ENCODE measurements at places on chromosomes 2 and 18. TPM values are rescaled to one million over a fixed set of nuclear protein-coding genes. Genes with fewer than 3 reads are reported as not detected.

Gene SPP2
- total RNA-seq = not detected

Gene TMEM163
- total RNA-seq = 0.67 TPM

Gene STARD7
- 276 TPM for total RNA-seq

Gene NT5C1B
- 0.13 TPM for total RNA-seq

Gene PECR
- total RNA-seq = 22.6 TPM

Gene MYCN
- total RNA-seq = 13.3 TPM

- DNase-seq = no peak
- no peak overlapping the region for H3K4me3 ChIP-seq
- H3K4me1 ChIP-seq = no peaks in the 10 kb centered on the region
- H3K27me3 ChIP-seq = no peaks in the 10 kb centered on the region
Observed at GRCh38 chr2:18922276-18922675, 332.9 kb upstream of the NT5C1B start.

GRCh38 chr2:129619471-129619870 is 360.0 kb upstream of the RAB6C start:
- H3K4me3 ChIP-seq = no peak overlapping the region
- no peaks in the 10 kb centered on the region for H3K36me3 ChIP-seq
- H3K4me1 ChIP-seq = no peaks in the 10 kb centered on the region

DNA sequence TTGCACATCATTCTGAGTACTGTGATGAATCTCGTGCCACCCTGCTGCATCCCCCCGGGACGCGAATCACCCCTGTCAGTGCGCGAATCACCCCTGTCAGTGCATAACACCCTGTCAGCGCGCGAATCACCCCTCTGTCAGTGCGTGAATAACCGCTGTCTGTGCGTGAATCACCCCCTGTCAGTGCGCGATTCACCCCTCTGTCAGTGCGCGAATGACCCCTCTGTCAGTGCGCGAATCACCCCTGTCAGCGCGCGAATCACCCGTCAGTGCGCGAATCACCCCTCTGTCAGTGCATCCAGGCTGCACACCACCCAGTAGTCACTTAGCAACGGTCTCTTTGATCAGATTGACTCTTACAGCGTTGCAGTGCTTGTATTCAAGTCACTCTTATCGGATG is 134.4 kb upstream of the TPO start:
- H3K4me3 ChIP-seq = no peak overlapping the region
- no peaks in the 10 kb centered on the region for H3K27me3 ChIP-seq
- H3K27ac ChIP-seq = no peak overlapping the region
- H3K36me3 ChIP-seq = no peaks in the 10 kb centered on the region
- no peak for DNase-seq
- H3K4me1 ChIP-seq = no peaks in the 10 kb centered on the region

DNA sequence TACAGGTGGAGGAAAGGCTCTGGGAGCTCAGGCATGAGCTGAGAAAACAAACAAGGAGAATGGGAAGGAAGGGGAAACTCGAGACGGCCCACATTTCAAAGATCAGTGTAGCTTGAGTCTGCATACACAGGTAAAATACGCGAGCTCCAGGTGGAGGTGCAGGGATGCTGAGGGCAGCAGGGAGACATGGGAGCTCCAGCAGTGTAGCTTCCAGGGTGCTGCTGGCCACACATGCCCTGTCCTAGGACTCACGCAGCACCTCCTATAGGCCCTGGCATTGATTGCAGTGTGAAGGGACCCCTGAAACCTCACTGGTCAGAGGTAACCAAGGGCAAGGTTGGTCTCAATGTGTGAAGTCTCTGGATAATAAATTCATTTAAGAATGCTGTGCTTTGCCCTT is 362.8 kb upstream of the HS6ST1 start:
- H3K4me1 ChIP-seq = no peaks in the 10 kb centered on the region
- H3K27me3 ChIP-seq = no peaks in the 10 kb centered on the region
- no peaks in the 10 kb centered on the region for H3K36me3 ChIP-seq

DNA sequence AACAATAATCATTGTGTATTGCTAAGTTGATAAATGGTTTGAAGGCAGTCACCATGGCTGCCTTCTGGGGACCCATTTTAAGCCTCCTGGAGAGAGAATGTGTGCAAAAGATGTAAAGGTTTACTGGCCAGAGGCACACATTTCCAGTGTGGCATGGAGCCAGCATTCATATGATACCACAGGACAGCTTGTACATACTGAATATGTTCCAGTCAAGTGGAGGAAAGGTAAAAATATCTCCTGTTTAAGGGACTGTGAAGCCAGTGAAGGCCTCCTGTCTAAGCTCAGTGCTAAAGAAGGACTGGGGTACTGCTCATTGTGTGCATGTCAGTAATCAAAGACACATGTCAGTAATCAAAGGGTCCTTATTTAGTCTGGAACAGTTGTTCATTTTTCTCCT is 119.2 kb downstream of the BABAM2 start:
- no peak overlapping the region for H3K4me3 ChIP-seq
- H3K4me1 ChIP-seq = peaks cover 5% of the 10 kb centered on the region
- no peaks in the 10 kb centered on the region for H3K36me3 ChIP-seq
- no peaks in the 10 kb centered on the region for H3K27me3 ChIP-seq
- peak; percentile 13 for DNase-seq
- H3K27ac ChIP-seq = no peak overlapping the region

DNA sequence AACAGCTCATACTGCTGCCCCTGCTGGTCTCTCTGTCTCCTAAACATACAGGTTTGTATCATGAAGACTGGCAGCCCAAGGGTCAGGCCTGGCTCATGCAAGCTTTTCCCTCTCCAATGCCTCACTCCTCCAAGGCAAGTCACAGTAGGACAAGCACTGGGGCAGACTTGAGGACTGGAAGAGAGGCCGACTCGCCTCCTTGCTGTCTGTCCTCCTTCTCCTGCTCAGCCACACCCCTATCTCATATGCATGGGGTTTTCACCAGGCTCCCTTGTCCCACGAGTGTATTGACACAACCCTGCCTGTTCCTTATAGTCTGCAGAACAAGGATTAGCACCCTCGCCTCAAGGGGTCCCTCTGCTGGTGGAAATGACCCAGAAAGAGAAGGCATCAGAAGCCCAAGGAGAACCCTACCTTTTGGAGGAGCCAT is 223.7 kb downstream of the SOX11 start:
- DNase-seq = peak; percentile 3
- H3K4me3 ChIP-seq = no peak overlapping the region
- no peaks in the 10 kb centered on the region for H3K27me3 ChIP-seq
- H3K27ac ChIP-seq = no peak overlapping the region
- H3K4me1 ChIP-seq = no peaks in the 10 kb centered on the region

DNA sequence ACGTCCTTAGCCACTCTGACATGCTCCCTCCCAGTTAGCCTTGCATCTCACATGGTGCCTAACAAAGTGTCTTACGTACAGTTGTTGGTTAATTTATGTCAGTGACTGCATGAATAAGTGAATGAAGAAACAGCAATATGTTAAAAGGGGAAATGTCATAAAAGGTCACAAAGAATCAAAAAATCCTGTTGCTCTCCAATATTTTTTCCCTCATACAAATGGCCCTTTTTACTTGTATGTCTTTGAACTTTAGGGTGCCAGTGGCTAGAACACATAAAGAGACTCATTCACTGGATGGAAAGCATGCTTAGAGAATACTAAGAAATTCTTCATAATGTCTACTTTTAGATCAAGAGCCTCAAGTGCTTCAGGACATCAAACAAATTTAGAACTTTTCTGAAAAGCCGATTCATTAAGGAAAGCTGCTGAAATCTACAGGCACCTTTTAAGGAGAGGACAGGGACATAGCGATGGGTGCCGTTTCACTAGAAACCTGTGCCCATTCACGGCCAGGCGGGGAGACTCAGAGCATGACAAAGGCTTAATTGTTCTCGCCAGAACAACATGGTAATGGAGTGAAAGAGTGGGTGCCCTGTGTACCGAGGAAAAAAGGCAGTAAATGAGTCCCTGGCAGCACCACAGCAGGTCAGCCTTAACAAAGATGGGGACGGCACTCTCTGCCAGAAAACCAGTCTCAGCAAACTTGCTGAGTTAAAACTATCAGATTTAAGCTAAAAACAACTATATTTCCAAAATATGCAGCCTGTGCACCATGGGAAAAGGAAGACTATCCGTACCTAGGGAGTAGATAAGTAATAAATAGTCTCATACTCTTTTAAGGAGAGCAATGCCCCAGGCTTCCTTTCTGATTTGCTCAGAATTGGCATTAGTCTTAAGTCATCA is 71.6 kb upstream of the SPTBN1 start:
- H3K27me3 ChIP-seq = no peaks in the 10 kb centered on the region
- no peak overlapping the region for H3K4me3 ChIP-seq
- peaks cover 24% of the 10 kb centered on the region for H3K4me1 ChIP-seq
- H3K27ac ChIP-seq = peak overlapping the region; percentile 32

GRCh38 chr2:23427976-23428375 is 43.0 kb downstream of the KLHL29 start:
- DNase-seq = no peak
- H3K27ac ChIP-seq = no peak overlapping the region
- H3K36me3 ChIP-seq = no peaks in the 10 kb centered on the region
- H3K4me1 ChIP-seq = no peaks in the 10 kb centered on the region
- H3K4me3 ChIP-seq = no peak overlapping the region
- H3K27me3 ChIP-seq = no peaks in the 10 kb centered on the region

DNA sequence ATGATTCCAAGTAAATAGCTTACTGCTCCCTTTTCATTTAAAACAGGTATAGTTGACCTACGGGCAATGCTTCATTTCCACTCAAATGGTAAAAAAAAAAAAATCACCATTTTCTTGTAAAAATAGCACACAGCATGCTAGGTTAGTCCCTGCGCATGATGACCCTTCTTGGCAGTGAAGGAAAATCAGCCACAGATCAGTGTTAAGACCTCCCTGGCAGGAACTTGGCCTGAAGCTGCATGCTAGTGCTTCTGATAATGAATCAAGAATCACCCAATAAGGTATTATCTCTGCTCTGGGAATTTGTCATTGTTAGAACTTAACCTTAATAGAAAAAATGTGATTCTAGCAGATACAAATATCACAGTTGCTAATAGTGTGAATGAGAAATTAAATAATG is 166.3 kb downstream of the RAB3GAP1 start:
- DNase-seq = no peak
- no peak overlapping the region for H3K27ac ChIP-seq
- H3K4me1 ChIP-seq = no peaks in the 10 kb centered on the region
- no peaks in the 10 kb centered on the region for H3K36me3 ChIP-seq

- no peaks in the 10 kb centered on the region for H3K36me3 ChIP-seq
- DNase-seq = no peak
- peaks cover 12% of the 10 kb centered on the region for H3K4me1 ChIP-seq
Observed at GRCh38 chr2:70304498-70304897, 2.6 kb upstream of the FAM136A start.

DNA sequence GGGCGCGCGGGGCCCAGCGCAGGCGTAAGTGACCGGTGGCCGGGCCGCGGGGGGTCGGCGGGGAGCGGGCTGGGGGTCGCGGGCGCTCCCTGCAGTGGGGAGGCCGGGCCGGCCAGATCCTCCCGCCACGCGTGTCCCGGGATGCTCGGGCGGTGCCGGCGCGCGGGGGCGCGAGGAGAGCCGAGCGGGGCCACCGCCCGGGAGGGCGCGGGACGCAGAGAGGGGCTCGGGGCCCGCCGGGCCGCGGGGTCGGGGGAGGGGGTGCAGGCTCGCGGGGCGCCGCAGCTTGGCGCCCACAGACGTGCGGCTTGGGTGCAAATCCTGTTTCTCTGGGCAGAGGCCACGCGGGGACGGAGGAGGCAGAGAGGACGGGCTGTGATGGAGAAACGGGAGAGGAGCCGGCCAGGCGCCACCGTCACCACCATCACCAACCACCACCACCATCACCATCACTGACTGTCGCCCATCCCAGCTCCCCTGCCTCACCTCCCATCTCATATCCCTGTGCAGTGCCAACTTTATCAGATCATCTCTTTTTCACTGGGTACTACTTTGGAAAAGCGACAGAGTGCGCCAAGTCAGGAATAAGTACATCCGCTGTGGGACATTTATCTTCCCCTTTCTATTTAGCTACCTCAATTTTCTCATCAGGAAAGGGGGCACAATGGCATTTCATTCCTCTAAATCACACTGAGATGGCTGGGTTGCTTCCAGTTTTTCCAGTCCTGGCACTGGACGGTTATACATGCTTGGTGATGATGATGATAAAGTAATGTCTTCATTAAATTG is 97.2 kb upstream of the GPR45 start:
- no peaks in the 10 kb centered on the region for H3K36me3 ChIP-seq
- no peaks in the 10 kb centered on the region for H3K4me1 ChIP-seq
- H3K27ac ChIP-seq = no peak overlapping the region

GRCh38 chr2:43083710-43084698 is 142.4 kb downstream of the ZFP36L2 start:
- no peak overlapping the region for H3K4me3 ChIP-seq
- H3K4me1 ChIP-seq = peaks cover 73% of the 10 kb centered on the region
- H3K27ac ChIP-seq = peak overlapping the region; percentile 49

DNA sequence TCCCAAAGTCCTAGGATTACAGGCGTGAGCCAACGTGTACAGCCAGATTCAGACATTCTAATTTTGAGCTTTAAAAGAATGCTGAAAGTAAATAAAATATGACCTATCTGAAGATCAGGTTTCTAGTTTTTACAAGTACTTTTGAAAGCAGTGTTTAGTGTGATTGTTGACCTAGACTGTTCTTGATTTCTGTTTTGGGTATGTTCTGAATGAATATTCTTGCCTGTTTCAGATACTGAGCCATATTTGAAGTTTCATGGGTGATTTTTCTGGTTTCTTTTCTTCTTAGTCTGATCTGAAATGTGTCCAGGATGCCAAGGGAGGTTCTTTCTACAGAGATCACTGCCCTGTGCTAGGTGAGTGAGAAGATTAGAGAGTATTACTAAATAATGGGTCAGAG is 37.2 kb downstream of the MIB1 start:
- H3K36me3 ChIP-seq = peaks cover 11% of the 10 kb centered on the region
- DNase-seq = no peak

GRCh38 chr18:2856547-2857170 is 9.9 kb downstream of the EMILIN2 start:
- H3K27me3 ChIP-seq = no peaks in the 10 kb centered on the region
- peaks cover 10% of the 10 kb centered on the region for H3K4me1 ChIP-seq
- H3K36me3 ChIP-seq = no peaks in the 10 kb centered on the region
- DNase-seq = no peak

DNA sequence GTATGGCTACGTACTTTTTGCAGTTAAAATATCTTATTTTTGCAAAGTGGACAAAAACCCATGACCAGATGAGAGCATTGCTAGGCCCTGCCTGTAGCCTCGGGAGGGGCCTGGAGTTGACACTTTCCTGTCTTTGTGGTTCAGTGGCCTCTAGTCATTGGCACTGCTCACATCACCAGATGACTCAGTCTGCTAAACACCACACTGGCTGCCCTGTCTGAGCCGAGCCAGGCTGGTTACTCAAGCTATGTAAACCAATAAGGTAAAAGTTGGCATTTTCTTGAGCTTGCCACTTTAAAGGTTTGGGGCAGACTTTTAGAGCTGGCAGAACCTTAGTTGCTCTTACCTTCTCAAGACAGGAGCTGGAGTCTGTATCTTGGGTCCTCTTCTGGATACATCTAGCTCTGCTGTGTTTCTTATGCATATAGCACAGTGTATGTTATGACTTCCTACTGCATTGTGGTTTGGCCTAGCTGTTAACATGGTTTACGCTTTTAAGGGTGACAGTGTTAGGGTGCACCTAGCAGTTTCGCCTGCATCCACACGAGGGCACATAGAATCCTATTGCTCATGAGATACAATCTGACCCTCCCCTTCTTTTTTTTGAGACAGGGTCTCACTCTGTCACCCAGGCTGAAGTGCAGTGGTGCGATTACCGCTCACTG is 76.4 kb downstream of the AP1S3 start:
- H3K27me3 ChIP-seq = no peaks in the 10 kb centered on the region
- peak overlapping the region; percentile 93 for H3K27ac ChIP-seq
- H3K4me3 ChIP-seq = no peak overlapping the region
- peaks cover 71% of the 10 kb centered on the region for H3K4me1 ChIP-seq
- H3K36me3 ChIP-seq = no peaks in the 10 kb centered on the region
- DNase-seq = peak; percentile 90

All from thyroid gland (tissue), 4 donors.